D721Med (cell line): ENCODE measurements at places on chromosomes 4 and X.

DNA sequence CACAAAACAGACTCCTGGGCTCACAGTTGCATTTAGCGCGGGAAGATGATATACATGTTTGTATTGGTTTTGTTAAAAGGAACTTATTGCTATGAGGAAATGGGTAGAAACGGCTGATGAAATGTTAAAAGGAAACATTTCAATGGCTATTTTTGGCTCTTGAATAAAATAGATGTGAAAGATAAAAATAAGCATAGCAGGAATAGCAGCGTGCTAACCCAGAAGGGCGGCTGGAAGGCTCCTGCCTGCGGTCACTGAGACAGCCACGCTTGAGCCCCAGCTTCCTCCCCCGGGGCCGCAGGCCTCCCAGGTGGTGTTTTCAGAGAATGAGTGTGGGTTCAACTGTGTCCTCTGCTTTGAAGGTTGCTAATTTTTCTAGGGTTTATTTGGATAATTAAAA is 35.0 kb upstream of the CLCN4 start:
- DNase-seq = no peak

- DNase-seq = no peak
These were observed 10.4 kb downstream of the JADE3 start for GRCh38 chrX:46922611-46923010.

GRCh38 chr4:157045507-157046127 is 30.3 kb upstream of the GLRB start:
- no peak for DNase-seq

GRCh38 chr4:128249787-128250668 is 37.6 kb downstream of the PGRMC2 start:
- DNase-seq = no peak

GRCh38 chr4:101970547-101971155 is 180.1 kb downstream of the BANK1 start:
- no peak for DNase-seq

DNA sequence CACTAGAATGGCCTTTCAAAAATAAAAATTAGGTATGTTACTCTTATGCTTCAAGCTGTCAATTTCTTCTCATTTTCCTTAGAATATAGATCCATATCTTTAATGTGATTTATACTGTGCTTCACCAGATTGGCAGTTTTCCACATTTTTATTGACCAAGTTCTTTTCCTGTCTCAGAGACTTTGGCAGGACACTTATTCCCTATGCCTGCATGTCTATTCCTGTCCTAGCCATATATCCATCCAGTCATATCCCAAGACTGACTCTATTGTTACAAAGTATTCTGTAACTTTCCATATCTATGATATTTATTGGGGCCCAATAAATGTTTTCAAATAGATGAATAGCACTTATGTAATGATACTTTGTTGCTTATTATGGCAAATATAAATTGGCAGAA is 450.7 kb downstream of the GASK1B start:
- DNase-seq = no peak

DNA sequence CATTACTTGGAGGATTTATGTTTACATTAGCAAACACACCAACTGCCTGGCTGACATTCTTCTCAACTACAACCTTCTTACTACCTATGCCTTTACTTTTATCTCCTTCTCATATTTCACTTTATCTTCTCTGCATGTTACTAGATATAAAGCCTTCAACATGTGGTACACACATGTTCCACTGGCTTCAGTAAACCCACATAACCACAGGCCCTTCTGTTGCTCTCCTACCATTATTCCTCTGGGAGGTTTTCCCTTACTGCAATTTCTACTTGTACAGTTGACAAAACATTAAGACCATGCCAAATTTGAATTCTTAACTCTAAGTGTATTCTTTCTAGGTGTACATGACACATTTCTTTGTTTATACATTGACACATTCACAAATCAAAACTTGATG is 133.1 kb downstream of the ARAP2 start:
- no peak for DNase-seq

DNA sequence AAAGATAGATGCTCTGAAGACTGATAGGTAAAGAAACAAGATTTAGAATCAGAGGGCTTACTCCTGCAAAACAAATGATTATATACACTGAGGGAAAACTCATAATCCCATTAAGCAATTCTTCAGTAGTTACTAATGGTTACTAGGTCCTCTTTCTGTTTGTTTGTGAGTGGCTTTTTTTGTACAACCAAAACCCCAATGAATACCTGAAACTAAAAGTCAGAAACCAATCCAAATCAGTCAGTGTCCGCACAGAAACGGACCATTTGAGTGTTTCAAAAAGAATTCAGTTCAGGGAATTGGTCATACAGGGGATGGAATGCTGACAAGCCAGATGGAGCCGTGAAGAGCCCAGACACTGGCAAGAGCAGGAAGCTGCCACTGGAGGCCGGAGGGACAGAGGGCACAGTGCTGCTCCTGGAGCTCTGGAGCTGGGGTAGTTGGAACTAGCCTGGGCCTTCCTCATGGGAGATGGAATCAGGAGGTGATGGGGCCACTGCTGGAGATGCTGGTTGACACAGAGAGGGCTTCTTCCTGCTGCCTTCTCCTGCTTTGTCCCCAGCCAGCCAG is 31.9 kb downstream of the SETD7 start:
- DNase-seq = no peak

GRCh38 chrX:24563291-24564010 is 83.7 kb downstream of the PCYT1B start:
- peak; percentile 16 for DNase-seq

- DNase-seq = no peak
These were observed 76.5 kb downstream of the GALNTL6 start for GRCh38 chr4:171889681-171890080.

GRCh38 chr4:6435010-6435409 is 37.4 kb downstream of the PPP2R2C start:
- no peak for DNase-seq

- DNase-seq = no peak
These were observed 34.3 kb downstream of the MTM1 start for GRCh38 chrX:150602743-150603142.

DNA sequence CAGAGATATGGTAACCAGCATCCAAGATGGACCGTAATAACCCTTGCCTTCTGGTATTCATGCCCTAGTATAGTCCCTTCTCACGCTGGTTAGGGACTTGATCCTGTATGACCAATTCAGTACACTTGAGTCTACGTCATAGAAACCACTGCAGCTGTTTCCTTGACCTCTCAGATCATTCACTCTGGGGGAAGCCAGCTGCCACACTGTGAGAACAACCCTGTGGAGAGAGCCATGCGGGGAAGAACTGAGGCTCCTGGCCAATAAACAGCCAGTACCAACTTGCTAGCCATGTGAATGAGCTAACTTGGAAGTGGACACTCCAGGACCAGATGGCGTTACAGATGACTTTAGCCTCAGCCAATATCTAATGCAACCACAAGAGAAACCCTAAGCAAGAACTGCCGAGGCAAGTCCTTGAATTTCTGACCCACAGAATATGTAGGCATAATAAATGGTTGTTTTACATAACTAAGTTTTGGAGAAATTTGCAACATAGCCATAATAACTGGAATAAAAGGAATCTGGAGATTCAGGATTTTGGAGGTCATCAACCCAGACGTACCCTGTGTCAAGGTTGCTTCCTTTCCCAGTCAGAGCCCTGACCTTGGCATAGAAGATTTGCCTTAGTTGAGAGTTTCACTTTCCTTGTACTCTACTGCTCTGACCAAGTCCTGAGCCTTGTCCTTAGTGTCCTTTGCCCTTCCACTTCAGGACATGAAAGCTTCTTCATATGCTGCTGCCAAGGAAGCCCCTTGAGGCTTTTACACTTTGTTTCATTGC is 87.3 kb upstream of the ZNF81 start:
- DNase-seq = no peak

DNA sequence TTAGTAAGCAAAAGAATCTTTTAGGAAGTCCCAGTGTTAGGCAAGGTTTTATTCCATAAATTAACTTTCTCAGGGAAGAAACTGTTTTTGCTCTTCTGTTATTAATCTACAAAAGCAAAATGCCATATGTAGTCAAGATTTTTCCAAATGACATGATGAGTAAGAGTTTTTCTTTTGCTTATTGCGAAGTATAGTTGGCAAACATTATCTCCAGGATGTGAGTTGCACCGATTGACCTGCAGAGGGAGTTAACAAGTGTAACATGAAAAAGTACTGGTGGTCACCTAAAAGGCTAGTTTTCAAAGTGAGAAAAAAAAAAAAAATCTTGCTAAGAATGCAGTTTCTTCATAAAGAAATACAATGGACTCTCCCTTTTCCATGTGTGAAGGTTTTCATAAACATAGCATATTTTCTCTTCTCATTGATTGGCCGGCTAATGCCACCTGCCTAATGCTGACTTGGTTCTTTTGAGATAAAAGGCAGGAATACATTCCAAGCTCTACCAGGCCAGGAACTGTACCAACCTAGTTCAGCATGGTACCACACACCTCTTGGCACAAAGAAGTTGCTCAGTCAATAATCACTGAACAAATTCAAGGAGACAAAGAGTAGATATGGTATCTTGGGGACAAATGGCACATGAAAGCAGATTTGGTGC is 100.2 kb downstream of the LNX1 start:
- no peak for DNase-seq

DNA sequence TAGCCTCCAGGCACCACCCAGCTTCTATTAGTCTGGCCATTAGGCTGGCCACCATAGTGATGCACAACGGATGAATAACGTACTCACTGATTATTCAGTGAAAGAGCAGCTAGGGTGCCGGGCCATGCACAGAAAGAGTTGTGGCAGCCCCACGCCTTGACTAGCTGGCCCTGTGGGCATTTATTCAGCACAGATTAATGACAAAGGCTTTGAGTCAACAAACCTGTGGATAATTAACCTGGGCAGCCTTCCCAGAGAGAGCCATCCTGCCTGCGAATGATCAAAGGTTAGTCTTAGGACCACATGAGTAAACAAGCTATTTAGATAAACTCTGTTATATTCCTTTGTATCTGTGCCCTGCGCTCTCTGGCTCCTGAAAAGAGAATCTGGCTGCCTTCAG is 37.2 kb downstream of the MAP9 start:
- no peak for DNase-seq

- DNase-seq = no peak
These were observed 65.2 kb downstream of the IGFBP7 start for GRCh38 chr4:57044996-57045395.

DNA sequence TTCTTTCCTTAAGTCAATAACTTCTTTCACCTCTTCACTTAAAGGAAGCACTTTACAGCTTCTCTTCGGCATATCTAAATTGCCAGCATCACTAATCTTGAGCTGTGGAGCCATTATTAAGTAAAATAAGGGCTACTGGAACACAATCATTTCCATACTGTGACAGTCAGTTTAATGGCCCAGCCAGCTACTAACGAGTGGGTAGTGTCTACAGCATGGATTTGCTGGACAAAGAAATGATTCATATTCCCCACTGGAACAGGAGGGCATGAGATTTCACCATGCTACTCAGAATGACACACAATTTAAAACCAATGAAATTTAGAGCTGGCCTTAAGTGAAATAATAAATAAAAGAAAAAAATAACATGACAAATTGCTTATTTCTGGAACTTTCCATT is 72.1 kb downstream of the DDIT4L start:
- no peak for DNase-seq

DNA sequence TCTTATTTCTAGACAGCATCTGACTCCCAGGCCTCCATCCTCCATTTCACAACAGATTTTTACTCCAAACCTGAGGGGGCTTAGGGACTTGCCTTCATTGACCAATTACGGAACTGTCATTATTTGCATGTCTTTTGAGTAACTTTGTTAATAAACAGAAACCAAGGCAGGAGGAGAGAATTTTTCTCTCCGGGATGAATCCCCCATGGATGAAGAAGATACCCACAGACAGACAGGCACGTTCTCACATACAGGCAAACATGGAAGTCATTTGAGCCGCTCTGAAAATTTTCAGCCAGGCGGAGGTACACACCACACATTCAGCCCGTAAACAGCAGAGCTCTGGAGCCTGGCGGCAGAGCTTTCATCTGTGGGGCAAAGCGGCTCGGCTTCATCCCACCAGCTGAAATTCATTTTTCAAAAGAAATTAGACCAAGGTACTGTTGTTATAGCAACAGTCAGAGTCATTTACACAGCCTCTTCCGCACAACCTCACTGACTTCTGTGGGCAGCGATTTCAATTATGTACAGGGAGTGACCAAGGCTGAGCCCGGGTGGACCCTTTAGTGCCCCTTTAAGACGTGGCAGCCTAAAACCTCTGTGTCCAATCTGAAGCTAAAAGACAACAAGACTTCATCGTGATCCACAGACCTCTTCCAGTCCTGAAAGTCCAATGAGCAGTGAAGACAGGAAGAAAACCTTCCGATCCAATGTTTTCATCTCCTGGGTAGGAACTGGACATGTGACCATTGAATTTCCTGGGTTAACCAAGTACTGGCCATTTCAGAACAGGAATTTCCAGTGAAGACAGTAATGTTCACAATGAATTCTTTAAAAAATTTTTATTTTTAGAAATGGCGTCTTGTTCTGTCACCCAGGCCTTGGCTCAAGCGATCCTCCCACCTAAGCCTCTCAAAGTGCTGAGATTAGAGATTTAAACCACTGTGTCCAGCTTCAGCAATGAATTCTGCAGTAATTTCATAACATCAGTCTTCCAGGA is 237.0 kb downstream of the MGST2 start:
- DNase-seq = no peak

DNA sequence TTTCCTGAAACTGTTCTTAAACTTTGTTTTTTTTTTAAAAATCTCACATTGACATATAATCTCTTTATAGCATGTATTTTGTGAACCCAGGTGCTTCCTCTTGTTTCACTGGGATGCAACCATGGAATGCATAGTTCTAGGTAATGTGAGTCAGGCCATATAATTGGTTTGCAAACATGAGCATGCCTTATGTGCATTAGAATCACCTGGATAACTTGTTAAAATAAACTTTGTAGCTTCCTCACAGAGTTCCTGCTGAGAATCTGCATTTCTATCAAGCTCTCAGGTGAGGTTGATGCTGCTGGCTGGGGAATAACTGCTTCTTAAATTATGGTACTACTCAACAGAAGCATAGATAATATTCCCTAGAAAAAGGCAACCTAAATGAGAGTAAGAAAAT is 940.3 kb upstream of the LCORL start:
- DNase-seq = no peak

DNA sequence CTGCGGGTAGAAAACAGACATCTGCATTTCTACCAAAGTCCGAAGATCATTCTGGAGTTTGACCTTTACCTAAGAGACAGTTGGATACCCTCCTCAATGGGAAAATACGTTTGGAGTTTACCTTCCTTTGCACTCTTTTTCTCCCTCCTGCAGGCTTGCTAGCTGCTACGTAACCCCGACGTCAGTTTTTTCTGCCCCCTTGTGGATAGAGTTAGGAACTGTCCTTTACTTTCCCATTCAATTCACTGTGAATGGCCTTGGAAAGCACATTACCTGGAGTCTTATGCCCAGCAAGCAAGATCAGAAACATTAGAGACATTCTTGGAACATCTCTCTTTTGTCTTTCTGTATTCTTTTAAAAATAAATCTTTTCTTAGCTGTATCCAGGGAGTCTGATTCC is 250.7 kb downstream of the NAP1L3 start:
- DNase-seq = no peak
